ENCODE measurements at places on chromosomes 3 and 15.
A peak's percentile ranks its signal among the peaks of the same experiment; 100 is the strongest.

- no peak for DNase-seq
Observed at GRCh38 chr3:8840556-8840955, 71.1 kb upstream of the OXTR start.

DNA sequence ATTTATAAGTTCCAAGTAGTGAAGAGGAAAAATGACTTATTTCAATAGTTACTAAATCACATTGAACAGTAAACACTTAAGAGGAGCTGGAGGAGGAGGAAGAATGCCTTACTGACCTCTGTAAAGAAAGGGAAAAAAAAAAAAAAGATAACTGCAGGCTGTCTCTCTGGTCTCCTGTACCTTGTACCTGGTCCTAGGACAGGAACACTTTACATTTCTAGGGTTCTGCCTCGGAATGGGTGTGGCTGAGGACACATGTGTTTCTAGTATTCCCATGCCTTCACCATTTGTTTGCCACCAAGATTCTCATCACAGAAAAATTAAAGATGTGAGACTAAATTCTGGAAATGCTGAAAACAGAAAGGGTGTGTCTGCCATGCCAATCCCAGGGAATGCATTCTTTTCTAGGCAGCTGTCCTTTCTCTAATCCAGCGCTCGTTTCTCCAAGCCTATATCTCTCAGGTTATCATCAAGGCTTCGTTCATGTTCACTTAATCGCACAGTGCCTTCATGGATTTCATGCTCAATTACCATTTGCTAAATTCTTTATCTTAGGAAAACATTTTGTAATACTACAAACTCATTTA lies 1208.3 kb downstream of the OTOL1 start:
- DNase-seq, result no peak

DNA sequence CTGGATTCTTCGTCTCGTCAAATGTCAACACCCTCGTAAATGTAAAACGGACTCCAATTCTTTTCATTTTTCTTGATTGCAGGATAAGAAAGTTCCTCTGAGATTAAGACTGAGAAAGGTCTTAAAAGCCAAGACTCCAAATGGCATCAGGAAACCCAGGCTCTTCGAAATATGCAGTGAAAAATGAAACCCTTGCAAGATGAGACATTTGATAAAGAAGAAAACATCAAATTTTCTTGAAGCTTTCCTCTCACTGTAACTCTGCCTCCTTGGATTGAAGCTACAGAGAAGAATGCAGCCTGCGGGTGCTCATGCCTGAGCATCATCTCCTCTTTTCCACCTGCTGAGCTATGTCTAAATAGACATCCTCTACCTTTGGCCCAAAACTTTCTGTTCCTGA lies 342.4 kb upstream of the THBS1 start:
- DNase-seq, result no peak

GRCh38 chr3:5011555-5012256 lies 32.5 kb downstream of the BHLHE40 start:
- DNase-seq, result no peak

GRCh38 chr15:60315878-60316277 lies 81.9 kb downstream of the ANXA2 start:
- no peak for DNase-seq

- no peak for DNase-seq
Observed at GRCh38 chr15:44706946-44707636, 4.0 kb downstream of the PATL2 start.

GRCh38 chr3:17749281-17749680 lies 6.8 kb upstream of the TBC1D5 start:
- no peak for DNase-seq

DNA sequence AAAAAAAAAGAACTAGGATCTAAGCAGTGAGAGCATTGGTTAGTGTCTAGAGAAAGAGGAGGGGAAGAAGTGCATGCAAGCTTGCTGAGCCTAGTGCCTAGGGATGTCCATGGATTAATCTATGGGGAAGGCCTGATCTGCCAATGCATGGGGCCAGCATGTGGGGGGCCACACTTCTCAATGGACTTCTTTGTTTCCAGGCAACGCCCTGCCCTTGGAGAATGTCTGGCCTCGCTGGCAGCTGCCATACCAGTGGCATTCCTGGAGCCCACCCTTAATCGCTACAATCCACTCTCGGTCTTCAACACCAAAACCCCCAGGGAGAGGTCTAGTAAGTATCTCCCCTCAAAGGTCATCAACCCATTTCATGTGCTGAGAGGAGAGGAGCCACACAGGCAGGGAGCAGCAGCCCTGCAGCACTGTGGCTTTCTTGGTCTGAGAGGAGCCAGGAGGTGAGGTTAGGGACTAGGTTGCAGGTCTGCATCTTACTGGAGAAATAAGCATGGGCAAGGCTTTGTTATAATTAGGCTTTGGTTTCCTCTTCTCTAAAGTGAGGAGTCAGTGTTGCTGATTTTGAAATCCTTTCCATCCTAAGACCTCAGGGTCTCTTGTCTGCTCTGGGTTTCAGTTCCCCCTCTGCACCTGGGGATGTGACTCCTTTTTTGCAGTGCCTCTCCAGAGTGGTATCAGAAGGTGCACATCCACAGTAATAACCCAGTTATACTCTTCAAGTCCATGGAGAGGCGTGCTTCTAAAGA lies 188.1 kb upstream of the CHRM5 start:
- no peak for DNase-seq

DNA sequence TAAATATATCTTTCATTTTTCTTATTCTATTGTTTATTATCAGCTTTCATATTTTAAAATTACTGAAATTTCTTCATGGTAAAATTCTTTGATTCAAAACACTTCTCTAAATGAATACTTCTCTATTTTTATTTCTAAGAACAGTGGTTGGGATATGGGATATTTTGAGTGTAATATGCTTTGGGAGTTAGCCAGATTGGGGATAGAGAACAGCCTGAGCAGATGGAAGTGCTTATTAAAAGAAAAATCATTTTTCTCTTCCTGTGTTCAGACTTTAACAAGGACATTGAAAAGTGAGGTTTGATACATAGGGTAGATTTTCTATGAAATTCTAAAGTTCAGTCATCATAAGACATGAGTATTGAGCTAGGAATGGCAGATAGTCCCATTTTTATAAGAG lies 84.8 kb downstream of the COL6A5 start:
- DNase-seq, result no peak

- no peak for DNase-seq
Observed at GRCh38 chr15:39491886-39492490, 88.9 kb upstream of the THBS1 start.

GRCh38 chr15:78049691-78050440 lies 27.6 kb downstream of the TBC1D2B start:
- peak; percentile 74 for DNase-seq

- DNase-seq, result no peak
Observed at GRCh38 chr3:133979553-133979952, 50.2 kb downstream of the SLCO2A1 start.

DNA sequence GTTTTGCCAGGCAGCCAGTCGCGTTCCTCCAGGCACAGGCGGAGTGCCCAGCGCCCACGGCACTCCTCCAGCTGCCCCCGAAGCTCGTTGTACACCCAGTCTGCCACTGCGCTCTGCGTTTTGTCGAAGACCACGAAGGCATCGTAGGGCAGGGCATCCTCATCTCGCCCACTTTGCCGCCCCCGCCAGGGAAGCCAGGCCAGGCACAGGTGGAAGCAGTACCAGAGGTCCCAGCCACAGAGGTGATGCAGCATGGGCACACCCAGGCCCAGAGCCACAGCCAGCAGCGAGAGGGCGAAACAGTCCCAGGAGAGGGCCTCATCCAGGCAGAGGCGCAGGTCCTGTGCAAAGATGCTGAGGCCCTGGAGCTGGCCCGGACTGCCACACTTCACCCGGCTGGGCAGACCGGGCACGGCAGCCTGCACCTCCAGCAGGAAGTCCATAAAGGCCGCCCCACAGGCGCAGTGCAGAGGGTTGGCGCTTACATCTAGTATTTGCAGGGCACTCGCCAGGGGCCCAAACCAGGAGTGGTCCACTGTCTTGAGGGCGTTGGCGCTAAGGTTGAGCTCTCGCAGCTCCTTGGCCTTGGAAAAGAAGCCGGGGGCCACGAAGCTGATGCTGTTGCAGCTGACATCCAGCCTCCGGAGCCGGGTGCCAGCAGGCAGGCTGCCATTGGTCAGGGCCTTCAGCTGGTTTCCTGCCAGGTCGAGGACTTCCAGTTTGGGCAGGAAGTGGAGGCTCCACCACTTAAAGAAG lies 3.7 kb downstream of the TLR9 start:
- peak; percentile 37 for DNase-seq

GRCh38 chr15:94670438-94671034 lies 439.2 kb downstream of the MCTP2 start:
- DNase-seq, result no peak

- no peak for DNase-seq
Observed at GRCh38 chr3:10305331-10305902, 12.7 kb upstream of the GHRL start.

GRCh38 chr15:84631706-84632272 lies 22.3 kb downstream of the WDR73 start:
- DNase-seq, result no peak

- no peak for DNase-seq
Observed at GRCh38 chr3:187920913-187921312, 175.6 kb upstream of the BCL6 start.

DNA sequence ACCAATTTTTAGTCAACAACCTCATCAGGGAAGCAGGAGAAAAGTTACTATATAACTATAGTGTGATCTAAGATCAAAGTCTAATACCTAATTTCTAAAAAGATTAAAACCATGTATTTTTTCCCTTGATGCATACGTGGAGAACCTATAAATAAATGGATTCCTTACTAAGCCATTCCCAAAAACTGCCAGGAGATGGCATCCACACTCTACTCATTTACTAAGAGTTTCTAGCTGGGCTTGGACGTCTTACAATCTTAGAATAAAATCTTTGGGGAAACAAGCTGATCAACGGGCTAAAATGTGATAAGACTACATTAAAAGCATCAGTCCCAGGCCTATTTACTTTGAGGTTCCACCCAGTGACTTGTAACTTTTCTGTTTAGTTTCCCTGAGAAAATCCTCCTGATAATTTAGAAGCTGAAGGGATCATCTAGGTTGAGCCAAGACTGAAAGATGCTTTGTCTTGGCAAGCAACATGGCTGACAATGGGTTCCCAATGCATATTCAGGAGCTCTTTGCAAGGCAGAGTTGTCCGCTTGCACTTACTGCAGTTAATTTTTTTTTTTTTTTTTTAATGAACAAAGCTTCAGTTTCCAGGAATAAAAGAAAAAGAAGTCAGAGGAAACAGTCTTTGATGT lies 85.5 kb upstream of the FGF12 start:
- DNase-seq, result no peak

GRCh38 chr15:78142332-78142731 lies 6.8 kb upstream of the IDH3A start:
- no peak for DNase-seq

DNA sequence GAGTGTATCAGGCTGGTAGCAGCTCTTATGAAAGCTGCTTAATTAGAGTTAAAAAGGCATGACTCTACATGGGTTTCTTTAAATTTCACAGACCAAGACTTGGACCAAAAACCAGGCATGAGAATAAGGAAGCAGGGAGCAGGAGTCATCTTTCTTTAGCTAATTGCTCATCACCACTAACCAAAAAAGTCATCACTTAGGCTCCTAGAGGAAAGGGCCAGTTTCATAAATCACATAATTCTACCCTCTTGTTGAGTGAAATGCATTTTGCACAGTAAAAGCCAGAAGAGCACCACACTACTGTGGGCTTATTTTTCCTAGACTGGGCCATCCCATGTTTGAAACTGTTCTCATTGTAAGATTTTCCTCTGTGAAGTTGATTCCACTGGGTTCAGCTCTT lies 175.6 kb downstream of the GREM1 start:
- DNase-seq, result no peak

GRCh38 chr3:110193074-110193473 lies 855.7 kb upstream of the DPPA4 start:
- DNase-seq, result no peak

DNA sequence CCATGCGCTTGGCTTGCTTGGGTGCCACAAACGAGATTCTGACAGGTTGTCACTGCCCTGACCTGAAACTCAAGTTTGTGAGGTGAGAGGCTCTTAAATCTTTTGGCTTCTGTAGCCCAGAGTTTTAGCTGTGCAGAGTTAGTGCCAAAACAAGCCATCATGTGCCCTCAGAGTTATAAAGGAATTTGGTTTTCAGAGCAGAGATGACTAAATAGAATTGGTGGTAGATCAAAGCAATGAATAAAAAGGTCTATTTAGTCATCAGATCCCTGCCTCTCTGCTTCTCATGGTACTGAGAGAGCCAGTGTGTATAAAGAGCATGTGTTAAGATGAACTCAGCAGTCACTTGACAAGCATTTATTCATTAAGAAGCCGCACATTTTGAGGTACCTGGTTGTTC lies 207.5 kb upstream of the DPH6 start:
- DNase-seq, result no peak

DNA sequence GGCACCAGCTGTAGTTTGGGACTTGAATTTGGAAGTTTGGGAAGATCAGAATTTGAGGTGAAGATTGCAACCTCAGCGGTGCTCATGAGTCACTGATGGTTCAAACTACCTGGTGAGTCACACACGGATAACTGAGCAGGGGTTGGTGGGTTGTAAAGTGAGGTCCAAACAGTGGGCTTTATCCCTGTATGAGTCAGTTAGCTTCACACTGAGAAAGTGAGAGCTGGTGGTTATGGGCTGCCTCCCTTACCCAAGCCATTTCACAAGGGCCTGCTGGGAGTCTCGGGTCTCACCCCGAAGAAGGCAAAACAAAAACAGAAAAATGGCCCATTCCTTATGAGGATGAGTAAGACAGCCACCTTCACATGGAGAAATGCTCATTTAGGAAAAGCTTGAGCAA lies 77.0 kb downstream of the ITGA11 start:
- DNase-seq, result no peak

- no peak for DNase-seq
Observed at GRCh38 chr3:112794622-112795172, 52.0 kb downstream of the CD200R1L start.

GRCh38 chr3:11543141-11543947 lies 100.4 kb downstream of the VGLL4 start:
- DNase-seq, result no peak

DNA sequence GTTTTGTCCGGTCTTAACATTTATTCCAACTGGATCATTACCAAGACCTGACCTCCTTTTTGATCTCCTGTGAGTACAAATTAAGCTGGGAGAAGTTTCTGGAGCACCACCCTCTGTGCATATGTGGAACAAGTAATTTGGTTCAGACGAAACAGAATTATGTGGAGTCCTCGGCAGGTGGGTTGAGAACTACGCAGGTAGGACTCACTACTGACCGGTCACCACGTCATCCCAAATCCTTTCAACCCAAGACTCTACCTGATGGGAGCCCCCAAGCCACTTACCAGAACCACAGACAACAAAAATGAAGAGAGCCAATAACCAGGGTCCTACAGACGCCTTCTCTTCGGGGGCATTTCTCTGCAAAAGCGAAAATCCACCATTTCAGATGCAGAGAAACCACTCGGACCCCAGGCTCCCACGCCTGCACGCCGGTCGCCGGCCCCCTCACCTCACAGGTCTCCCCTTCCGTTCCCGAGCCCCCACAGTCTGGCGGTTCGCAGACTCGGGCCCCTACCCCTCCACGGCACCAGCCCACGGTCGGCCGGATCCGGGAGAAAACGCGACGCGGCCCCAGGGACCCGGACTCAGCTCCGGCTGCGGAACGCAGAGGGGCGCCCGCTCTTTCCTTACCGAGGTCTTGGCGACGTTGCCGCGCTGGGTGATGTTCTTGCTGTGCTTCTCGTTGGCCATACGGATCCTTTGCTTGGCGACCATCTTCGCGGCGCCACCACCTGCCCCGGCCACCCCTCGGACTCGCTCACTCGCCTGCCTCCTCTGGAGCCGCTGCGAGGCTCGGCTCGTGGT lies 674 bp downstream of the SERP1 start:
- DNase-seq, result no peak

Measured in stimulated activated CD4-positive, alpha-beta T cell treated with anti-CD3 and anti-CD28 coated beads, Interleukin-4, amount 100 ng/mL, for 4 hours (primary cell).